ENCODE measurements at places on chromosomes 13 and 19.

DNA sequence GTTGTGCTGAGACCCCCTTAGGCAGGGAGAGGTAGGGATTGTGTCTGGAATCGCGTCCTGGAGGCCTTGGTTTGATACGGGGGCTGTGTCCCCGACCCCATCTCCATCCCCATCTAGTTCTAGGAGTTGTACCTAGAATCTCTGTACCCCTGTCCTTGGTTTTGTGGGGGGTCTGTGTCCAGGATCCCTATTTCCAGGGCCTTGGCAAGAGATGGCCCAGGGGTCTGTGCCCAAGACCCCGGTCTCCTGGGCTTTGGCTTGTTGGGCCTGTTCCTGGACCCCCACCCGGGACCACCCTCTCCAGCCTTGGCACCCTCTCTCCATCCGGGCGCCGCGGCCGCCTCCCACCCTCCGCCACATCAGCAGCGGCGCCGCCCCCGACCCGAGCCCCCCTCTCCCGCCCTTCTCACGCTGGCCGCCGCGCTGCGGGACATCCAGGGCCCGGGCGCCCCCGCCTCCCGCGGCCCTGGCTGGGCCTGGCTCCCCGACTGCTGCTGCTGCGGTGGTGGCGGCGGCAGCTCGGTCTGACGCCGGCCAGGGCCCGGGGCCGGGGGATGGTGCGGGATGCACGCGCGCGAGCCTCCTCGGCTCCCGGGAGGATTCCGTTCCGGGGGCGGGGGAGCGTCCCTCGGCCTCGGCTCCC is at the start of gene NUMBL:
NUMBL (minus strand) TSS at position 602 of the 643 bp plus-strand sequence; CDS start at position 434, 168 bp downstream.
- DNase-seq = no peak

GRCh38 chr19:3899531-3900294 is 19.2 kb downstream of the ATCAY start:
- DNase-seq = no peak

DNA sequence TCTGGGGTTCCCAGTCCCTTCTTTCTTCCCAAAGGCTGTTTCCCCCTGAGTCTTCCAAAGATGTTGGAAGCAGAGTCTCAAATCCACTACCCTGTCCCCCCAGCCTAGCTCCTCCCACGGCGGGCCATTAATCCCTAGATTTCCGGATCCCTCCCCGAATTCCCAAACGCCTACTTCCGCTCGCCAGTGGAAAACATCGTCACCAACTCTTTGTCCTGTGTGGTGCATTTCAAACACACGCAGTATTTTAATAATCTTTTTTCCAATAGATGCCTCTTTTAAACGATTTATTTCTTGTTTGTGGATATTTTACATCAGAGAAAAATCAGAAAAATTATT is 610 bp downstream of the ZNF791 start:
- DNase-seq = no peak

DNA sequence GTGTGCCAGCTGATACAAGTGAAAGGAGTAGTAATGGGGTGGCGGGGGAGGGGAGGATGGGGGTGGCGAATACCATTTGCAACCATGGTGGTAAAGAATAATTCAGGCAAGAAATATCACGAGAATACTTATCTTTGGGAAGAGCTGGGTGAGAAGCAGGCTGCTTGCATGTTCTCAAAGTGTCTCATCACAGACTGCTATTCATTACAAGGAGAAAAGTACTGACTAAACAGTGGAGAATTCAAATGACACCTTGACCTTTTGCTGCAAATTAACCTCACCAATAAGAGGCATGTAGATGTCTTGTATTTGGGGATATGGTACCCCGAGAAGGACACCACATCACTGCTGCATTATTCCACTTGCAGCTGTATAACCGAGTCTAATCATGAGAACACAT is 585.7 kb upstream of the GPC6 start:
- DNase-seq = no peak

DNA sequence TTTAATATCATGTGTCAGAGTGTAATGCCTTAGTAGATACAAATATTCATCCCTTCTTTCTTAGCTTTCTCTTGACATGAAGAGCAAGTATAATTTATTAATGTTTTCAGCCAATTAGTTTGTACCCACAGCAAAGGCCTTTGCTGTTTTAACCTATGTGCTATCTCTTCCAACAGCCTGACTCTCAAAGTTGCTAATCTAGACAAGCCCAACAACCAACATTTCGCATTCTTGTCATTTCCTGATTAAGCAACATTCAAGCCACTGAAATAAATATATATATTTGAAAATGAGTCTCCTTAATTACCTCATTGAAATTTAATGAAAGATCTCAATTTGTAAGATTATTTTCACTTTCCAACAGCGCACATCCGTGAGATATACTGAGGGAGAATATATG is 18.5 kb downstream of the EPSTI1 start:
- DNase-seq = no peak

- no peak for DNase-seq
Measured at GRCh38 chr13:84962849-84963248, 836.4 kb downstream of the SLITRK6 start.

- DNase-seq = no peak
Measured at GRCh38 chr19:15614507-15615379, at the start of gene CYP4F8. TSS of gene CYP4F8 (plus strand) at chr19:15615218. CDS start at chr19:15615617, 399 bp downstream.

- DNase-seq = no peak
Measured at GRCh38 chr19:30151081-30151480, 209.0 kb downstream of the URI1 start.

DNA sequence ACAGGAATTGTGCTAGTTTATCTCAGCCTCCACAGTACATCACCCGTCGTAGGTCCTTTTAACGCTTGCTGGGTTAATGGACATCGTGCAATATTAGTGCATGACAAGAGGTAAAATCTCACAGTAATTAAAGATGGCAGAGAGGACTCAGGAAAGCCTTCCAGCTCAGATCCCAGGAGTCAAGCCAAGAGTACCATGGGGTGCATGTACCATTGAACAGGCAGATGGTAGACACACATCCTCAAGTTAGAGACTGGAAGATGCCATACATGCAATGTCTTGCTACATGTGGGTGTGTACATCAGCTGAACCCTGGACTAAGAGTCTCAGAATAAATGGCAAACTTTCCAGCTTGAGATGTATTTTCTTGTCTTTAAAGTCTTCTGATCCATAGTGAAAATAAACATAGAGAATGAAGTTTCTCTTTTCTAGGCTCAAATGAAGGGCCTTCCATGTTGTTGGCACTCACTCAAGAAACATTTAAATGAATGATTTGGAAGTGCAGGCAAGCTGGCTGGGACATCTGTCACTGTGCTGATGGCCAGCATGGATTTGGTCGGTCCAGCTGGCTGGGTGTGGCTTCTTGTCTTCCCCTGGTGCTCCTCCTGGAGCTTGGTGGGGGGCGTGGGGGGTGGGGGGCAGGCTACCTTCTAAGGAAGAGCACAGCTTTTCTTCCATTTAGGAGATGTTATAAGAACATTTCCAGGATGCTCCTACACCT is 290.9 kb upstream of the MAB21L1 start:
- DNase-seq = no peak

- no peak for DNase-seq
Measured at GRCh38 chr13:95756072-95756471, 79.1 kb downstream of the DNAJC3 start.

DNA sequence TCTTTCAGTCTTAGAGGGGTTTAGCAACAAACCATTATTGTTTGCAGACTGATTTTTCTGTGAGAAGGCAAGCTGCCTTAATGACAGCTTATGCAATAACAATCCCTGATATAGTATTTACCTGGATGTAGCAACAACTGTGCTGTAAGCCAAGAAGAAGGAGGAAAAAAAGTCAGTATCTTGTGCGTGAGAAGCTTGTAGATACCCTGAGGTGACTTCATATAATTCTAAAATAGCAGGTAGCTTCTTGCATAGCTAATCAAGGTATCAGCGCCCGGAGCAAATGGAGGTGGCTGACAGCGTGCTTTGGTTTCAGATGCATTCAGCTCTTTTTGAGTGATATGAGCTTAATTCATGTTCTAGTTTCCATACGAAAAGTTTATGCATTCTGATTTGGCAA is 309.8 kb downstream of the KLF5 start:
- no peak for DNase-seq

GRCh38 chr13:30360586-30360985 is 53.2 kb upstream of the KATNAL1 start:
- no peak for DNase-seq

- no peak for DNase-seq
Measured at GRCh38 chr19:32313569-32314265, 31.7 kb upstream of the ZNF507 start.

- no peak for DNase-seq
Measured at GRCh38 chr13:35346494-35346893, 130.0 kb downstream of the MAB21L1 start.

GRCh38 chr19:54462655-54463530 is 685 bp downstream of the LENG9 start:
- DNase-seq = peak; percentile 15

DNA sequence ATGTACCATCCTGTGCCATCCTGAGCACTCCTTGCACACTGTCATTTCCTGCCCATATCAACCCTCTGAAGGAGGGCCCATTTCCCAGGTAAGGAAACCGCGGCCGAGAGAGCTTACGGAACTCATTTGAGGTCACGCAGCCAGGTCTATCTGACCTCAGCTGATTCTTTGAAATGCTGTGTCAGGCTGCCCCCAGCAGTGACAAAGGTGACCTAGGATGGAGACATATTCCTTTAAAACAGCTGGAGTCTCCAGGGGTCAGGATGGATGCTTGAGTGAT is 42.2 kb upstream of the VSTM2B start:
- no peak for DNase-seq

DNA sequence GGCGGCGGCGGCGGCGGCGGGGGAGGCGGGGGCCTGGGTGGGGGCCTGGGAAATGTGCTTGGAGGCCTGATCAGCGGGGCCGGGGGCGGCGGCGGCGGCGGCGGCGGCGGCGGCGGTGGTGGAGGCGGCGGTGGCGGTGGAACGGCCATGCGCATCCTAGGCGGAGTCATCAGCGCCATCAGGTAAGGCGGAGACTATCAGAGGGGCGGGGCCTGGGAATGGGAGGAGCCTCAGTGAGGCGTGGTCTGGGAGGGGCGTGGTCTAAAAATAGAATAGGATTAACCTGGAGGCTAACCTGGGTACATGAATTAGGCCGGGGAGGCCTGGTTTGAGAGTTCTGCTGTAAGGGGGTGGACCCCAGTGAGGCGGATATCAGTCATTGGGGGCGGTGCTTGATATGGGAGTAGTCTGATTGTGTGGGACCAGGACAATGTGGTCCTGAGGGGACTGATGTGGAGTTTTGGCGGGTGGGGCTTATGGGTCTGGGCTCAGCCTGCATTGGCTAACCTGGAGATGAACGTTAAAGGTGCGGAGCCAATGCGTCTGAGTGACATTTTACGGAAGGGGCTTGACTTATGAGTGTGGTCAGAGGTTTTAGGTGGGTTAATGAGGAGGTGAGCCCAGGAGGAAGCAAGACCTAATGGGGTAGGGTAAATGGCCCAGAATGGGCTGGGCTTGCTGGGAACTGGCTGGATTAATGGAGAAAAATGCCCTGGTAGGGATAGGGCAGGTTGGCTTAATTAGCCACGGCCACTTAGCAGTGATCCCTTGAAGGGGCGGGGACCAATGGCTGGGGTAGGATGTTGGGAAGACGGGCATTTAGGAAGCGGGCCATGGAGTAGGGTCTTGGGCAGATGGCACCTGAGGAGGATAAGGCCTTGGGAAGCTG is 1.4 kb downstream of the CAPNS1 start:
- peak; percentile 65 for DNase-seq

- DNase-seq = no peak
Measured at GRCh38 chr13:22505489-22505888, 675.3 kb upstream of the SGCG start.

DNA sequence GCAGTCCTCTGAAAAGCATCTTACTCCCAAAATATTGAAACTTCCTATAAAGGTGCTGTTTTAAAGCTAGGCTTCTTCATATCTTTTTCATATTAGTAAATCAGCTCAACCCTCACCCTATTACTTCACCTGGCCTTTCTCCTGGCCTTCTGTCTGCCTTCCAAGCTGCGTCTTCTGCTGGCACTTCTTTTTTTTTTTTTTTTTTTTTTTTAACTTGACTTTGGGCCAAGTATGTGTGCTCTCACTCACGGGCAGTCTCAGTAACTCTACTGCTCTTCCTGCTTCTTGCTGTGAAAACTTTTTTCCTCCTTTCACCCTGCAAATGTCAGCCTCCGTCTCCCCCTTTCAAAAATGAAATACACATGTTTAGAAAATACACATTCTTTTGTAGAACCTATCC is 41.2 kb upstream of the KCTD4 start:
- peak; percentile 57 for DNase-seq

GRCh38 chr19:6358003-6358402 is 3.3 kb upstream of the CLPP start:
- no peak for DNase-seq

DNA sequence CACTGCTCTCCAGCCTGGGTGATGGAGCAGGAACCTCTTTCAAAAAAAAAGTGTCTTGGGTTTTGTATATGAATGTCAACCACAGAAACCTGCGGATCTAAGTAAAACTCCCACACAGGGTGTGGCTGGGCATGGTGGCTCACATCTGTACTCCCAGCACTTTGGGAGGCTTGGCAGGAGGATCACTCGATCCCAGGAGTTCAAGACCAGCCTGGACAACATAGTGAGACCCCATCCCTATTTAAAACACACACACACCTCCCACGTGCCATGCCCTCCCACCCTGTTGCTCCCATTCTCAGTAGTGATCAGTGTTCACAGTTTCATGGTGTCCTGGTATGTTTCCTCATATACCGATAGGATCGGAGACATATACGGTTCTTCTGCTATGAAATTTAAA is 9.2 kb downstream of the TMED1 start:
- DNase-seq = no peak
